Amniotic stem cell (primary cell): ENCODE measurements at places on chromosomes 4 and X.
A peak's percentile ranks its signal among the peaks of the same experiment; 100 is the strongest.

DNA sequence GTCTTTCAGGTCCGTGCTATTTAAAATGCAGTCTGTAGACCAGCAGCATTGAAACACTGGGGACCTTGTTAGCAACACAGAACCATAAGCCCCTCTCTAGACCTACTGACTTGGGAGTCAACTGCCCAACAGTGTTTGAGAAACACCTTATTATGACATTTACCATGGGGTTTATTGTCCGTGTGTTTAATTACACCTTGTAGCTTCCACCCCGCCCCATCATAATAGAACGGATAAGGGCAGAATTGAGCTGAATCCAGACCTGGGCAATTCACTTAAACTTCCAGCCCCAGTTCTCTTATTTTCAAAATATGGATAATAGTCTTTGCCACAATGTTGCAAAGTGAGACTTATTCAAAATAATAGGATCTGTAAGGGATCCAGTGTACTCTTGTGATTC is 30.6 kb upstream of the CLNK start:
- DNase-seq, result no peak

DNA sequence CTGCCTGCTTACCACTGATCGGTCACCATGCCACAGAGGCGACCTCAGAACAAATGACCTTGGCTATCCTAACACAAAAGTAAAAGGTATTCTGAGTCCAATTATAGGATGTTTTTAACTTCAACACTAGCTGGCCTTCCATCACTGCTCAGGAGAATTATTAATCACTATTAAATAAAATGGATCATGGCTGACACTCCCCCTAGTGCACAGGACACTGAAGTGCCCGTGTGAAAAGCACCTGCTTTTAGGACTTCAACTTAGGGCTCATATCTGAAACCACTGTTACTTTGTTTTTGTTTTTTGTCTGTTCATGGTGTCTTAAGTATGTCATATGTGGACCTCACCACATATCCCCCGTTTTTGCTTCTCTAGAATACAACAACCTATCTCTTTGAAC is 33.9 kb downstream of the STX18 start:
- DNase-seq, result no peak

GRCh38 chrX:72046447-72046846 is 85.3 kb downstream of the RTL5 start:
- DNase-seq, result no peak

DNA sequence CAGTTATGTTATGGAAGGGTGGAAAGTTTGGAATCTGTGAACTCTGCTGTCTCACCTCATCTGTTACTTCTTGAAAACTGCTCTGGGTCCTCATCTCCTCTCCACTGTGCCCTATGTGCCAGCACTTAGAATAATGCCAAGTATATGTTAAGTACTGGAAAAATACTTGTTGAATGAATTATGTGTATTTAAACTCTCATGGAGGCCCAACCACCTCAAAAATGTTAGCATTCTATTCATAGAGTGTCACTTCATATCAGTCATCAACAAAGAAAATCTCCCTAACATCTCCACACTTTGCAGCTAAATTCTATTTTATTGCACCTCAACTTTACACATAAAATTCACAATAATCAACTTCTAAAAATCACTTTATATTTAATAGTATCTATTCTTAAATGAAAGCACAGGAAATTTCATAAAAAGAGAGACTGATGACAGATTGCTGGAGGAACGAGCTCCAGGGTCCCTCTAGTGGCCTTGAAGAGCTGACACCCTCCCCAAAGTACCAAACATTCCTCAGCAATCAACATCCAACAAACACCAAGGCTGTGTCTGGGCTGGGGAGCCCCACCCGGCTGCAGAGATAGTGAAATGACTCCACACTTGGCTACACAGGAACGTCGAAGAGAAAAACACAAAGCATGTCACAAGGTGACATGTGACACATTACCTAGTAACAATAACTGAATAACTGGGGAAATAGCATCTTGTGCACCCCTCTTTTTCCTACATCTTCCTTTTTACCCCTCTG is 45.8 kb downstream of the SLC39A8 start:
- DNase-seq, result peak; percentile 15

DNA sequence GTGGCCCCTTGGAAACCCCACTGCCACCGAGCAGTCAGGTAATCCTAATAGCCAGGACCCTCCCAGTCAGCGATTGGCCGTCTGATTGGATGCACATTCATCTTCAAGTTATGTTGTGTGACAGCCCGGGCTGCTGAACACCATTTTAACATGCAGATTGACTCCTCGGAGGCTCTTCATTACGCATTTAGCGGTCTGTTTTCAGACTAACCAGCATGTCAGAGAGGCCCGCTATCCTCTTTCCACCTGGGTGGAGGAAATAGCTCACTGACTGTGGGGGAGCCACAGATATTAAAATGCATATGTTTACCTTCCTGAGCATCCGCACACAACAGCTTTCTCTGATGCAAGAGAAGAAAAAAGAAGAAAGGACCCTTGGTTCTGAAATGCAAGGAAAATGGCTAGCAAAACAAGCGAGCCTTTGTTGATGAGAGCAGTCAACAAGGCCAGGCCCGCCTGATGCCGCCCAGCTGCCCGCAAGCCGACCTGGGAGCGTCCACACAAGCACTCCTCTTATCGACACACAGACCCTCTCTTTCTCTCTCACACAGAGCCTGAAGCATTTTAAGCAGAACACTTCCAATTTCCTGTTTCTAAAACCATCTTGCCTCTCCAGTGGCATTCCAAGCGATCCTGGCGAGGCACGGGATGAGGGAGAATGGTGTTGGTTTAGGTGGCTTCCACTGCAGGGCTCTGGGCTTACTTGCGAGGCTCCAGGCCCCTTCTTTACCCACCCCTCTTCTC is 118.3 kb downstream of the MGST2 start:
- no peak for DNase-seq

- no peak for DNase-seq
Measured at GRCh38 chr4:184364100-184364921, 110.0 kb downstream of the IRF2 start.

DNA sequence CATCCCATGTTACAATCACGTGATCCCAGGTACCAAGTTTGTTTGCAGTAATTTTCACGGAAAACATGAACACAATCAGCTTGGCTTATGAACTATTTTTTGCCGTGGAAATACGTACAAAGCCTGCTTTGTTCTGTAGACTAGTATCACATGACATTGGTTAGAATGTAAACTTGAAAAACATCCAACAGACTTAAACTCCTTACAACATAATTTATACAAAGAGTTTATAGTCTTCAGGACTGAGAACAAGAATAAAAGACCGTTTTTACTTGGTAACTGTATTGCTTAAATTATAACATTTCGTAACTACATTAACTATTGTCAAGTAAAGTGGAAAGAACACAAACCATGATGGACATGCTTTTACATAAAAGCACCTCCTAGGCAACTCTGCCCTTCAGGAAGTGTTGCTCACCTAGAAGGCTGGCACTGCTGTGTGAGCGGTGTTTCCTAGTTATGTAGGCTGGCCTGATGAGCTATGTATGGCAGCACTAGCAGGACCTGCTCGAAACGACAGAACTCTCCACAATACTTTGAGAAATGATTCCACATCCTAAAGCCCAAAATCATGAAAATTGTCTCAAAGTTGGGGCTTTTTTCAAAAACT is 41.8 kb upstream of the WDR1 start:
- DNase-seq, result no peak

- DNase-seq, result no peak
Measured at GRCh38 chrX:107197319-107197718, 8.9 kb downstream of the NUP62CL start.

DNA sequence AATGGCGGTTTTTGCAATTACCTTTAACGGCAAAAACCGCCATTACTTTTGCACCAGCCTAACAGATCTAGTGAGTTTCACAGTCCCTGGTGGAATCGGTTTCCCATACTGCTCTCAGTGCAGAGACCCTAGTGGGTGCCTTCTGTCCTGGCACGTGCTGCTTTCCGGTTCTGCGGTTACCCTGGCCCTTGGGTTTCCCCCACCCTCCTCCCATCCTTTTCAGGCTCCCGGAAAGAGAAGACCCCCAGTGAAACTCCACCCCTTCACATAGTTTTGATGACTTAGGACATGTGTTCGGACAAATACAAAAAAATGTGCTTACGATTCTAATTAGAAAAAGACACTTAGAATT is 36.9 kb downstream of the NLGN3 start:
- DNase-seq, result no peak

GRCh38 chr4:155734065-155734464 is 24.8 kb upstream of the GUCY1B1 start:
- DNase-seq, result no peak

- DNase-seq, result no peak
Measured at GRCh38 chr4:13627178-13627605, 333 bp downstream of the BOD1L1 start.

DNA sequence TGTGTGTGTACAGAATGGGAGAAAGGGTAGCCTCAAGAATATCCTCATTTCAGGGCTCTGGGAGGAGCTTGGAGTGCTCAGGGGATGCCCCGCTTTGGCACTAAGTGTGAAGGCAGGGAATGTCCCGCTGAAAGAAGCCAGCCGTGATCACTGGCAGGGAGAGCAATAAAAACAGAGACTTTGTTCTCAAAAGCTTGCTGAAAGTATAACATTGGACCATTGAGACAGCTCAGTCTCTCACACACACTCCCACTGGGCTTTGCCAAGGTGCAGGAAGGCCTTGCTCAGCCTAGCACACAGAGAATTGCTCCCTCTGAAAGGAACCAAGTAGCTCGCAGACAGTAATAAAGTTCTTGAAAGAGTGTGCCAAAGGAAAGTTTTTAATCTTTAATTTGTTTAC is 143.8 kb upstream of the SLITRK2 start:
- no peak for DNase-seq

DNA sequence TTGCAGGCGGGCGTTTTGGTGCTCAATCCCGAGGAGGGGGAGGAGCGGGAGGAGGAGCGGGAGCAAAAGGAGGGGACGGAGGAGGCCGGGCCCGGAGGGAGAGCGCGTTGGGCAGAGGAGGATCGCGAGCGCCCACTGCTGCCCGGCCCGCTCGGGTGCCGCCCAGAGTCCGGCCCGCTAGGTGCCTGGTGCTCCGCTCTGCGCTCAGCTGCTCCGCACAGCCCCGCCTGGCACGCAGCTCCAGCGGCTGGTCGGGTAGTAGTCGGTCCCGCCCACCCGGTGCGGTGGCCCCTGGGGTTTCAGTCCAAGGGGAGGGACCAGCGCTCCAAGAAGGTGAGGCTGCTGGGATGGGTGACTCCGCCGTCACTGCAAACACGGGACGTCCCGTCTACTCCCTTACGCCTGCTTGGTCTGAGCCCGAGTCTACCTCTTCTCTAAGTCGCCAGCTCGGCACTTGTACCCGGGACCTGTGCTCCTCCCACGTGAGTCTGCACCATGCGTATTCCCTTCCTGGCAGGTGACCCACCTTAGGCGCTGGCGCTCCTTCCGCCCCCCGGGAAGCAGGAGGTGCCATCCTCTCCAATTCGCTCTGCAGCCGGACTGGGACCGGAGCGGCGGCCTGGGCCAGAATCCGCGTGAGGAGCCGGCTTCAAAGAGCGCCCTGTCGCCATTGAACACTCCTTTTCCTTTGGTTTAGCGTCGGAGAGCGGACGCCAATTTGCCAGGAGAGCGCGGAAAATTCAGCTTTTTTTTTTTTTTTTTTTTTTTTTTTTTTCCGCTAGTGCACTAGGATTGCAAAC is 405 bp upstream of the HS3ST1 start:
- no peak for DNase-seq

GRCh38 chr4:21801661-21802385 is 146.7 kb downstream of the KCNIP4 start:
- DNase-seq, result no peak

GRCh38 chrX:101357166-101357795 is 8.7 kb upstream of the TIMM8A start:
- no peak for DNase-seq

DNA sequence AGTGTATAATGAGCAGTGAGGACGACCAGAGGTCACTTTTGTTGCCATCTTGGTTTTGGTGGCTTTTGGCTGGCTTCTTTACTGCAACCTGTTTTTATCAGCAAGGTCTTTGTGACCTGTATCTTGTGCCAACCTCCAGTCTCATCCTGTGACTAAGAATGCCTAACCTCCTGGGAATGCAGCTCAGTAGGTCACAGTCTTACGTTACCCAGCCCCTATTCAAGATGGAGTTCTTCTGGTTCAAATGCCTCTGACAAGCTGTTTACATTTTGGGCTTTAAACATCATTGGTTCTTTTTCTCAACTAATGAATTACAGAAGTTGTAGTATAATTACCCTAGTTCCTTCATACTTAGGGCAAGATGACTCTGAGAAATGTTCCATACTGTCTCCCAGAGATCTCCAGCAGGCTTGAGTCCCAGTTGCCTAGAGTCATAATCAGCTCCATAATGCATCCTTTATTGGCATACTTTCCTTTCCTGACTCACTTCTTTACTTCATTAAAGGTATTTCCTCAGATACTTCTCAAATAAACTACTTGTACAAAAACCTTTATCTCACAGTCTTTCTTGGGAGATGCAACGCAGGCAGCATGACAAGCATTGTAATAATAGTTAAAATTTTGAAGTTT is 136.5 kb downstream of the KDM6A start:
- DNase-seq, result no peak

- DNase-seq, result peak; percentile 10
Measured at GRCh38 chr4:103498161-103499070, 221.4 kb downstream of the TACR3 start.

DNA sequence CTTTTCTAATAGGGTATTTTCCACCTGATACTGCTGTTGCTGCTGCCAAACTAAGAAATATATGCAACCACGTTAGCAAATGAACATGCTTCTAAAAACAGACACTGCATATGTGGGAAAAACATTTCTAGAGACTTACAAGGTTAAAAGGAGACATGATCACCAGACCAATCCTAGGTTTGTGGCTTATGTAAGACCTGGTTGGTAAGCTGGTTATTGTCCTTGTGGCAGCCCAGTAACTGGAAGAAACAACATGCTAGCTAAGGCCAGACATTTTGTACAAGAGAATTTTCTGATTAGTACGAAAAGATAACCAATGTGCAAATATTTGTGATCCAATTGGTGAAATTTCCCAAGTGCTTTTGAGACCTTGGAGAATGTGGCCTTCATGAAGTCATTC is 112.0 kb downstream of the AFF2 start:
- DNase-seq, result no peak

DNA sequence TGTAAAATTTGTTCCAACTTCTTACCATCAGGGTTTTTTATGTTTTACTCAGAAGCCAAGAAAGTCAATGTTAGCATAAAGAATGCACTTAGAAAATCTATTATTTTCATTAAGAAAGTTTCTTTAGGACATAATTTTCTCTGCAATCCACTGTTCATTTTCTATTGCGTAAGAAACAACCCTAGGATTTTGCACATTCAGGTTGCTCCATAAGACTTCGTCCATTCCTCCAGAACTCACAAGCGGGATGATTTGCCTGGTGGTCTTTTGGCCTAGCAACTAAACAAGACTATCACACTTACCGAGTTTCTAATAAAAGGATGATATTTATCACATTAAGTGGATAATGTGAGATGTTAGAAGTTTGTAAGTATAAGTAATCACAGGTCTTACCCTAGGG is 376.3 kb upstream of the INTU start:
- DNase-seq, result no peak

DNA sequence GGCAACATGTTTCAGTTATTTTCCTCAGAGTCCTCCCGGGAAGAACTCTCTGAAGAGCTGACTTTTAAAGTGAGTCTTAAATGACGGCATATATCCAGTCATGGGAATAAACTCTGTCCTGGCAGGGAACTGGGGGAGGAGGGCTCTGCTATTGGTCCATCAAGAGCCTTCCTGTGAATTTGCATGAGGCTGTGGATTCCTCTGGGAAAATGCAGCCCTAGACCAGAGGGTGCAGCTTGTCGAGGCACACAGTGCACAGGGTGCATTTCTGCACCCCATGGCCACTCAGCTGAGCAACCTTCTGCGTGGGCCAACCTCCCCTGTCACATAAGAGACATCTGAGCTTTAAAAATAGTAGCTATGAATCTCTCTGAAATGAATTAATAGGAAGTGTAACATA is 360.0 kb downstream of the GALNTL6 start:
- DNase-seq, result no peak
